ENCODE measurements at places on chromosomes 11 and 22. TPM values are rescaled to one million over a fixed set of nuclear protein-coding genes. Genes with fewer than 3 reads are reported as not detected.
A peak's percentile ranks its signal among the peaks of the same experiment; 100 is the strongest.

GRCh38 chr11:92897487-92897886, 72.0 kb upstream of the MTNR1B start:
- no peaks in the 10 kb centered on the region for H3K36me3 ChIP-seq
- H3K4me3 ChIP-seq: no peak overlapping the region
- H3K4me1 ChIP-seq: no peaks in the 10 kb centered on the region
- no peak overlapping the region for H3K27ac ChIP-seq

DNA sequence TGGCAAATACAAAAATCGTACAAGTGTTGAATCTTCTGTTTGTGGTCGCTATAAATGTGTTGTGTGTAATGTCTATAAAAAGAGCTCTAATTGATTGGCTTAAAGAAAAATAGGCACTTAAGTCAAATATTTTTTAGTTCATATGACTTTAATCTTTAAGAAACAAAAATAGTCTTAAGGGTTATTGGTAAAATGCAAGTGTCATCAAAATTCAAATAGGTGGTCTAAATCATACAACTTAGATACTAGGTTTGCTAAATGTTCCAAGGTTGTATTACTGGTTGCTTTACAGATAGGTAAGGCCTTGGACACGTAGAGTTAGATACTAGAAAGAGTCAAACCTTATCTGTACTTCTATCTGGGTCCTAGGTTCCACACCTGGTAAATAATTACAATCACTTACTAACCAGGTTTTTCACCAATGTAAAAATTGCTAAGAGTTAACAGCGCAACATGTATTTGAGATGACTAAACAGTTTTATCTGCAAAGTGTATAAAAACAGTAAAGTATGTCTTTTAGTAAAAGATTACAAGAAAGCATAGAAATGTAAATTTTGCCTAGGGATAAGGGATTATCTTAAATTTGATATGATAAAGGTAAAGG, 91.1 kb upstream of the GNAZ start:
- H3K27ac ChIP-seq: no peak overlapping the region
- DNase-seq: no peak
- no peaks in the 10 kb centered on the region for H3K4me1 ChIP-seq
- H3K27me3 ChIP-seq: no peaks in the 10 kb centered on the region
- no peaks in the 10 kb centered on the region for H3K36me3 ChIP-seq
- no peak overlapping the region for H3K4me3 ChIP-seq

DNA sequence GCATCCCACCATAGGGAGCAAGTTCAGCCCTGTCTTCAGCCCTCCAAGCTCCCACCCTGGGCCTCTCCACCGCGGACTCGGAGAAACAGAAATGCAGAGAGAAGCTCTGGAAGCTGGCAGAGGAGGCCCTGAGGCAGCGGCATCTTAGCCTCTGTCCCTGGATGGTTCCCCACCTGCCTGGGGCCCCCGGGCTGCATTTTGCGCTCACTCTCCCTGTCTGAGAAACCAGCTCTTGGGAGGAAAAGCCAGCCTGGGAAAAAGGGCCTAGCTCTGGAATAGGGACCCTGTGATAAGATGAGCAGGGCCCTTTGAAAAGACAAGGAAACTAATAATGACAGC, 12.0 kb upstream of the SPI1 start:
- H3K4me1 ChIP-seq: no peaks in the 10 kb centered on the region
- no peak overlapping the region for H3K27ac ChIP-seq
- H3K36me3 ChIP-seq: no peaks in the 10 kb centered on the region
- H3K27me3 ChIP-seq: no peaks in the 10 kb centered on the region
- DNase-seq: no peak

Gene RASSF7
- total RNA-seq: 3.5 TPM

Gene CYTH4
- total RNA-seq: 130 TPM

DNA sequence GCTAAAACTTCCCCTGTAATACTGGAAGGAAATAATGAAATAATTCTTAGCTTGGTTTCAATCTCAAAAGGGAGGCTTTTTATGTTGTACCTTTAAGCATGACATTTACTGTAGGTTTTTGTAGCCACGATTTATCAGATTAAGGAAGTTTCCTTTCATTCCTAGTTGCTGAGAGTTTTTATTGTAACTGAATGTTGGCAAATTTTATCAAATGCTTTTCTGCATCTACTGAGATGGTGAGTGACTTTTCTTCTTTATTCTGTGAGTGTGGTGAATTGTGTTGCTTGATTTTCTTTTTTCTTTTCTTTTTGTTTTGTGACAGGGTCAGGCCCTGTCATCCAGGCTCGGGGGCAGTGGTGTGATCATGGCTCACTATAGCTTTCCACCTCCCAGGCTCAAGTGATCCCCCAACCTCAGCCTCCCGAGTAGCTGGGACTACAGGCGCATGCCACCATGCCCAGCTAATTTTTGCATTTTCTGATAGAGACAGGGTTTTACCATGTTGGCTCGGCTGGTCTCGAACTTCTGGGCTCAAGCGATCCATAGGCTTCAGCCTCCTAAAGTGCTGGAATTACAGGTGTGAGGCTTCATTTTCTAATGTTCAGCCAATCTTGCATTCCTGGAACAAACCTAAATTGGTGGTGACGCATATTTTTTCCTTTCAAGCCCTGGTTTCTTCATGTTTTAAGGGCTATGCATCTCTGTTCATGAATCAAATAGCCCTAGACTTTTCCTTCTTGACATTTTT, 26.2 kb downstream of the SUSD2 start:
- H3K27me3 ChIP-seq: no peaks in the 10 kb centered on the region
- no peak for DNase-seq
- no peak overlapping the region for H3K4me3 ChIP-seq
- H3K27ac ChIP-seq: peak overlapping the region; percentile 87

DNA sequence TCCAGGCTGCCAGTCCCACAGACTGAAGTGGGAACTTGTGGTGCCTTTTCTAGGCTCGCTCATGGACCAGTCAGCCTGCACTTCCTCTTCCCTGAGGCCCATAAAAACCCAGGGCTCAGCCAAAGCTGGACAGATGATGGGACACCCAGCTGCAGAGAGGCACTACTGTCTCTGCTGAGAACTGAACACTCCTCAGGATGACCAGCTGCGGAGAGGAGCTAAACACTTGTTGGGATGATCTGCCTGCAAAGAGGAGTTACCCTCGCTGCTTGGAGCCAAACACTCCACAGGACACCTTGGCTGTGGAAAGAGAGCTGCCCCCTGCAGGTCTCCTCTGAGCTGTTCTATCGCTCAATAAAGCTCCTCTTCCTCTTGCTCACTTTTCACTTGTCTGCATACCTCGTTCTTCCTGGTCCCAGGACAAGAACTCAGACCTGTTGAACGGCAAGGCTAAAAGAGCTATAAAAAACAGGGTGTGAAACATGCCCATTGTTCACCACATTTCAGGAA, 465.5 kb downstream of the GUCY1A2 start:
- H3K27ac ChIP-seq: no peak overlapping the region
- H3K36me3 ChIP-seq: no peaks in the 10 kb centered on the region
- no peaks in the 10 kb centered on the region for H3K4me1 ChIP-seq

Gene SLC17A6
- not detected for total RNA-seq
